ENCODE measurements at places on chromosomes 4 and X.

GRCh38 chr4:151702256-151702655 lies 58.6 kb downstream of the GATB start:
- no peak for DNase-seq

DNA sequence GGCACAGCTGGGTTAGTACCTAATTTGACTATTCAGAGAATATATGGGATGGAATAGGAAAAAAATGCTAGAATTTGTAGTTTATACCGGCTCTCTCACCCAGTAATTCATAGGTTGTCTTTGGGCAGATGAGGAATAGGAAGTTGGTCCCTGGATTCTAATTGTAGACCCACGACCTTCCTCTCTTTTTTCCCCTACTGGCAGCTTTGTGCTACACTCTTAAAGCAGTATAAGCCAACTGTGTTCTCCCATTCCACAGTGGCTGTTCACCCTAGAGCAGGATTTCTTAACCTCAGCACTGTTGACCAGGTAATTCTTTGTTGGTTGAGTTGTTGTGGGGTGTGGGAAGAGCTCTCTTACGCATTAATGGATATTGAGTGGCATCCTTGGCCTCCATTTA lies 92.9 kb downstream of the FNIP2 start:
- no peak for DNase-seq

GRCh38 chr4:107050525-107051135 lies 14.5 kb upstream of the DKK2 start:
- DNase-seq, result no peak

GRCh38 chr4:23811161-23811560 lies 78.7 kb downstream of the PPARGC1A start:
- DNase-seq, result no peak

DNA sequence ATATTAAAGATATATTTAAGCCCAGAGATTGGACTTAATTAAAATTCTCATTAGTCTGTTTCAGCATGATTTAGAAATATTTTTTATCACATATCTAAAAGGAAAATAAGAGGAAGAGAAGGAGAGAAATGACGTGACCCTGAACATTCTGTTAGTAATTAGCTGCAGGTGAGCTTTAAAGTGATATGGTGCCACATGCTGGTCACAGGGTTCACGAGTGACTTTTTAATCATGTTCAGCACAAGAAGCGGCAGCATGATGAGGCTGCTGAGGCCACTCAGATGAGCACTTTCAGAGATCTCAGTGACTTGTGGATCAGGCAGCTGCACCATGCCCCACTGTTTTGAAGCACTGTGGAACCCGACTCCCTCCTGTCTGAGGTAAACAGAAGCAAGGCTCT lies 37.9 kb upstream of the NPY2R start:
- no peak for DNase-seq

GRCh38 chr4:4427886-4428285 lies 41.0 kb downstream of the NSG1 start:
- DNase-seq, result no peak

DNA sequence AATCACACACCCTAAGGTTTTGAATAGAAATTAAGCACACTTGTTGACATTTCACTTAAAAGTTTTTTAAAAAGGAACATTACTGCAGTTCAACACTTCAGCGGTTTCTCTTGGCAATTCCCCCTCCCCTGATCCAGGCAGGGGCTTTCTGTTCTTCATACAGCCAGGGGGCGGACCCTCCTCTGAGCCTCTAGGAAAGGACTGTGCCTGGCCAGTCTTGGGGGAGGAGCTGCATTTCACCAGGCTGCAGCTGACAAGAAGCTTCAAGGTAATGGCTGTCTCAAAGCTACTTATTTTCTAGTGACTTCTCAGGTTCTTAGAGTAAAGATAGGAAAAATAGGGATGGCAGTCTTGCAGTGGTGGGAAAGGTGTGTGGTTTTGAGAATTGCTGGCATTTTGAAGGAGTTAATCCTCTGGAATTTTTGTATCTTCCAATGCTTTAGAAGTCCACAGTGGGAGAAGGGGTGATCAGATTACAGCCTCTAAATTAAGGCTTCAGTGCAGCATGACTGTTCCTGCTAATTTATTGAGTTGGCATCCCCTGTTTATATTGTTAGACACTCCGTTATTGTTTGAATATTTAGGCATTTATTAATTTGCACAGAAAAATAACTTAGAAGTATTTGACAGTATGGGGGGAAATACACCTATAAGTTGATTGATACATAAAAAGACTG lies 33.5 kb downstream of the PWWP3B start:
- DNase-seq, result no peak

DNA sequence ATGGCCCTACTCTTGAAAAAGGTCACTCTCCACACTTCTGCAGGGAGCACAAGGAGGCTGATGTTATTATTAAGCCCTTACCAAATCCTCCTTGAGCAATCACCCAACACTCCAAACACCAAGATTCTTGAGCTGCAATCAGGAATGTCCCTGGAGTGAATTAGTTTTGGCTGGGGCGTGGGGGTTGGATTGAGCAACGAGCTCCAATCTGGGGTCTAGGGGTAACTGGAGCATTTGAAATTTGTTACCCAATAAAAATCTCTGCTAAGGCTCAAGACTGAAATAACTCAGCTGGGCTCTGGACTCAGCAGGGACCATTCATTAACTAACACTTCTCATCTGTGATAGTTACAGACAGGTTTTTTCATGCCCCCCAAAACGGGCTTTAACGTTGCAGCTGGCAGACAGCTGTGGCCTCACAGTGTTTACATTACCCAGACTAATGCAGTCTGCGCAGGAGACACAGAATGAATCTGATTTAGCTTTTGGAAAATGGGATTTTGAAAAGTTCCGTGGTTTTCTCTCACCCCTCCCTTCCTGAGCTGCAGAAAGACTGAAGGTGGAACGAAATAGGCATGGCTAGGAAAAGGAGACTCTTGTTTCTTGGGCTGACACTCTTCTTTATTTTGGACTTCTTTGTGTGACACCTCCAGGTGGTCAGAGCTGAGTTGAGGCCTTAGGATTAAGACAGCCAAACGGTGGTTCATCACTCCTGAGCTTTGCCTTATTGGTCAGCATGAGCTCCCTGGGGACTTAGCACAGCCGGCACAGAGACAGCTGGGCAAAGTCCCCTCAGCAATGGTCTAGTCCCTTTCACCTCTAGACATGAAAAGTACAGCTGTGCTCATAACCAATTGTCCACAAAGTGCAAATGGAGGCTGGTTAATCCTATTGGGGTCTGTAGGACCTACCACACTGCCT lies 26.6 kb downstream of the PLAC1 start:
- DNase-seq, result no peak

GRCh38 chr4:168569931-168570276 lies 73.1 kb downstream of the PALLD start:
- no peak for DNase-seq

DNA sequence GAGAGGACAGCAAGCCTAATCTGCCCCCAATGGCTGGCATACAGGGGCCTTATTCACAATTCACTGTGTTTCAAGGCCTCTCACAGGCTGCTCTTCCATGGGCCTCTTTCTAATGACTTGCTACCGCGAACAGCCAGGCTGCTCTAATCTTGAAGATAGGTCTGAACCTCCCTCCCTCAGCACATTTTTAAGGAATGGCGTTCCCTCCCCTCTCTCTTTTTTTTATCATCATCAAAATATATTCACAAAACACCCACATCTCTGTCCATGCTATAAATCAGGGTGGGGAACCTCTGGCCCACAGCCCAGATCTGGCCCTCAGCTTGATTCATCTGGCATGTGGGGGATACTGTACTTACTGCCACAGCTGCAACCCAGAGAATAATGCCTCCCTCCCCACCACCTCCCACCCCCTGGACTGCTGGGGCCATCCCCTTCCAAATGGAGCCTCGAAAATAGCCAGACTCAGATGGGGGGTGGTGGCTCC lies 76.2 kb upstream of the PLAC1 start:
- DNase-seq, result no peak

DNA sequence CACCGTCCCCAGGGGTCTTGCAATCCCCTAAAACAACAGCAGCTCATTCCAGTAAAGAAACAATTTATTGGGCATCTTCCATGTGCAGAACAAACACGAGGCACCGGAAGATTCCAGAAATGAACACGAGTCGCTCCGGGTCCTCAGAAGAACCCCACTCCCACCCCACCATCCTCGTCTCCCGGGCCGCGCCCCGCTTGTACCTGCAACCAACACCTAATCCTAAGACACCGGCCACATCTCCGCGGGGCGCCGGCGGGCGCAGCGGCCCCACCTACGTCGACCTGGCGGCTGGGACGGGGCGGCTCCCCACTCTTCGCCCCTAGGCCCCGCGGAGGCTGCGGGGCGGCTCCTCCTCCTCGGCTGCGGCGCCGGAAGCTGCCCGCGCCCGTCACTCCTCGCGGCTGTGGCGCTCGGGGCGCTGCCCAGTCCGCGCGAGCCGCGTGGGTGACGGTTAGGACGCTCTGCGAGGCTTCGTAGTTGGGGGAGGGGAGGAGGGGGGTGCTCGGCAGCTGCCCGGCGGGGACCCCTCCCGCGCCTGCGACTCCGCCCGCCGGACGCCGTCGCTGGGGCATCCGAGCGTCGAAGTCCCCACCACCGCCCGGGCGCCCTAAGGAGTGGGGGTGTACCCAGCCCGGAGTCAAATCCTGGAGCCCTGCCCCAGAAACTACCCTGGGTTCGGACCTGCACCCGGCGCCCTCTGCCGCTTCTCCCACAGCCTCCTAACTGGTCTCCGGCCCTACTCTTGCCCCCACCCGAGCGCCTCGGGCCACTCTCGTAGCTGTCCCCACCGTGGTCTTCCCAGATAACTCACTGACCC lies at the start of gene CCDC158:
Gene CCDC158, minus strand, starts transcription at position 380 of the 820 bp plus-strand sequence. CDS start 17,934 bp downstream, outside the sequence.
- no peak for DNase-seq

- DNase-seq, result no peak
These were observed 773.2 kb upstream of the FTHL17 start for GRCh38 chrX:31845003-31845402.

DNA sequence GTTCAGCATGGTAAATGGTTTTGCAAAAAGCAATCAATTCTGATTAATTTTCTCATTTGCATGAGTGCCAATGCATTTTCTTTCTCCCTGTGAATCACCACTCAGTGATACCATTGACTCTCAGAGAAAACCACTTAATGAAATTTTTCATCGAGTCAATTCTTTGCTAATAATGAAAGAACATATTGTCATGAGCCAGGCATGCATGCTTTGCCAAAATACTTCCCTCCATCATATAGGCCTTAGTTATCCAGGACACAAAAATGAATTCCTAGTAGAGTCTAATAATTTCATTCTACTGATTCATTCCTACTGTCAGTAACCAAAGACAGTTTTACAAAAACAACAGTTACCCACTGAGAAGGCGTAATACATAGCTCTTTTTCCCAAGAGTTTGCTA lies 680.0 kb downstream of the TRIML1 start:
- no peak for DNase-seq

GRCh38 chrX:38806875-38807621 lies 5.8 kb downstream of the MID1IP1 start:
- DNase-seq, result no peak

DNA sequence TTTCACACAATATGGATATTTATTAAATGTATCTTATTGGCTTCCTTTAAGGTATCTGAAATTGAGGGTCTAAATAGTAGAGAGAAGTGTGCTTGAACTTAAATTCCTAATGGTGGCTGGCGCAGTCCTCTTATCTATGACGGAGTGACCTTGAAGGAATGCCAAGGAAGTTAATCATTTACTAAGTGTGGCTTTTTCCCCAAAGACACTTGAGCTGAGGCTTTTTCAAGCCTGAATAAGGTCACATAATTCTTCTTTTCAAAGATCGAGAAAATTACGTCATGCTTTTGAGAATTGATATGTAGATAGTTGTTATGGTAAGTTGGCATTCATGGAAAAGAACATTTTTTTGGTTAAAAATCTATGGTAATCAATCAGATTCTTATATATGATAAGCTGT lies 11.7 kb upstream of the PRPS2 start:
- no peak for DNase-seq

DNA sequence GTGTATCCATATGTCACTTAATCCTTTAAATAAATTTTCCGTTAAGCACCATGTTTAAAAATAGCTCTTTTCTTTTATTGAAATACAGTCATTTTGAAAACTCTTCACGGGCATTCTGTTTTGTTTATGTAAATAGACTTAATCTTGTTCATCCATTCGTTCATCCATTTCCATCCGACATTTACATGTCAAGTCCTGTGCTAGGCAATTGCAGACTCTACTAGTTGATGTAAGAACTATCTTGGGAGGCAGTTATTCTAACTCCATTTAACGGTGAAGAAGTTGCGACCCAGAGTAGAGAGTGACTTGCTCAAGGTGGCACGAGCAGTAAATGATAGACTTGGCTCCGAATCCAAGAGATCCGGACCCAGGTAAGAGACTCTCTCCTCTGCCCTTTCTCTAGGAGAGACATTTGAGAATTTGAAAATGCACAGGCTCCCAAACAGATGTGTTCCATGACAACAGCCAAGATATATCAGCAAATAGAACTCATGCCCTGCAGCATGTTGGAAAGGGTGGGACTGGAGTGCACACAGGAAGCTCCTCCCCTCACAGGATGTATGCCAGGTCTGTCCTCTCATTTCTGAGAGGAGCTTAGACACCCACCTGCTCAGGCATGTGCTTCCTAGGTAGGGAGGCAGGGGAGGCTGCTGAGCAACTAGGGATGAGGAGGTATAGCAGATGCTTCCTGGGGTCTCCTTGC lies 64.5 kb downstream of the DRD5 start:
- no peak for DNase-seq

DNA sequence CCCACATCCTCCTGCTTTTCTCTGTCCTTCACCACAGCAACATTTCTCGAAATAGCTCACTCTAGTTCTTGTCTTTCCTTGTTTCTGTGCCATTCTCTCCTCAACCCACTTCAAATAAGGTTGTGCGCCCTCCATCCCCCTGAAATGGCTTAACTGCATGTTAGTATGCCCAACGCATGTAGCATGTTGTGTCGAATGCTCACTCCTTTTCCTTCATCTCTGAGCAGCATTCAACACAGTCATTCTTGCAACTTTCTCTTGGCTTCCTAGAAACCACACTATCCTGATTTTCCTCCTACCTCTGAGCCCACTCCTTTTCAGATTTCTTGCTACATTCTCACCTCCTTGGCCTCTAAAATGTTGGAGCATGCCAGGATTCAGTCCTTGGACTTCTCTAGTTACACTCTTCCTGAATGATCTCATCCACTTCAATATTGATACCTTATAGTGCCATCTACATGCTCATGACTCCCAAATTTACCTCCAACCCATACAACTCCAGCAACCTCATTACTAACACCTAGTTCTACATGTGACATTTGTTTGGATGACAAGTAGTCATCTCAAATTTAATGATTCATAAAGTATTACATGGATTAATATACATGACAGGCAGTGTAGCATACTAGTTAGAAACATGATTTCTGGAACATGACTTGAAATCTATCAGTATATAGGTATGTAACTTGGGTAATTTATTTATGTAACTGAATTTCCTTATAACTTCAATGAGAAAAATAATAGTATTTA lies 22.3 kb downstream of the RBMX start:
- no peak for DNase-seq

DNA sequence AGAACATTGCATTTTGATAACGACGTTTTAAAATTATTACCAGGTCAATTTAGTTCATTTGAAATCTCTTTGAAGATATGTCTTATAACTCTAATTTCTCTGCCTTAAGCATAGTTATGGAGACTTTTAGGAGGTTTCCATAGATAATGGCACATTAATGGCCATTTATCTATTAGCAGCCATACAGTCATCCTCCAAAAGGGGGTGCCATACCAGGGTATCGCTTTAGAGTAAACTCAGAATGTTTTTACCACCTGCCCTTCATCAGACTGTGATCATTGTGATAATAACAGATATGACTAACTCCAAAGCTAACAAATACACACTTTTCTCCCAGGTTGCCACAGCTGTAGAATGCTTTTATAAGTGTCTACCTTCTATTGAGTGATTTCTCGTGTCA lies 461.5 kb downstream of the FSTL5 start:
- DNase-seq, result no peak

GRCh38 chr4:80897537-80898303 lies 132.8 kb upstream of the BMP3 start:
- no peak for DNase-seq

- DNase-seq, result no peak
These were observed 101.3 kb upstream of the MAGEB10 start for GRCh38 chrX:27706526-27706925.

All from NCI-H187 (cell line).